ENCODE measurements at places on chromosomes 1 and 21.

GRCh38 chr1:228812961-228813360 is 77.7 kb downstream of the RHOU start:
- no peak for DNase-seq

DNA sequence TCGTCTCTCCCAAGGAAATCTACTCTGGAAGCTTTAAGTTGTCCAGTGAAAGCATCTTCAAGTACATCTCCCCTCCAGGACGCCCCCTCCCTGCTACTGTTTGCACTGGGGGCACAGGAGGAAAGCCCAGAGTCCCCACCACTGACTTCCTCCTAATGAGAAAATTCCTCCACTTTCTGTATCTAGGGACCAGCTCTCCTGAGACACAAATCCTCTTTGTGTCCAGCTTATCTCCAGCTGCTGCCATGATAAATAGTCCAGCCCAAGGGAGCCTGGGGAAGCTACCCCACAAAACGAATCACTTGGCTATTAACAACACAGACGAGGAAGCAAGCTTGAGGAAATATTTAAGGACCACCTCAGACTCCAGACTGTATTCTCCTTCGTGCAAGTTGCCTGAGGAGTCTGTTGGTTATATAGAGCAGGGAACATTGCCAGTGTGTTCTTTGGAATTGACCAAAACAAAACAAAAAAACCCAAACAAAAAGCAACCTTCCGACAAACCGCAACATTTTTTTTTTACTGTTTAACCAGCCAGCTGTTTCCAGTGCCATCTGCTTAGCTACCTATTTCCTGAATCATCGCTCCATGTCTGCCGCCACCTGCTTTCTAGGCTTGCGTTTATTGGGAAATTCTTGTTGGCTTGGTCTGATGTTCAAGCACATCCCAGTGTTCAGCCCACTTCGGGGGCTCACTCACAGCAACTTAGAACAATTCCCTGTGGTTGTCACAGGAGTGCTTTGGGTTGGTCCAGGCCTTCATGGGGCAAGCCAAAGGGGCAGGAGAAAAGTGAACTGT is 7.7 kb downstream of the C1orf226 start:
- DNase-seq: no peak

DNA sequence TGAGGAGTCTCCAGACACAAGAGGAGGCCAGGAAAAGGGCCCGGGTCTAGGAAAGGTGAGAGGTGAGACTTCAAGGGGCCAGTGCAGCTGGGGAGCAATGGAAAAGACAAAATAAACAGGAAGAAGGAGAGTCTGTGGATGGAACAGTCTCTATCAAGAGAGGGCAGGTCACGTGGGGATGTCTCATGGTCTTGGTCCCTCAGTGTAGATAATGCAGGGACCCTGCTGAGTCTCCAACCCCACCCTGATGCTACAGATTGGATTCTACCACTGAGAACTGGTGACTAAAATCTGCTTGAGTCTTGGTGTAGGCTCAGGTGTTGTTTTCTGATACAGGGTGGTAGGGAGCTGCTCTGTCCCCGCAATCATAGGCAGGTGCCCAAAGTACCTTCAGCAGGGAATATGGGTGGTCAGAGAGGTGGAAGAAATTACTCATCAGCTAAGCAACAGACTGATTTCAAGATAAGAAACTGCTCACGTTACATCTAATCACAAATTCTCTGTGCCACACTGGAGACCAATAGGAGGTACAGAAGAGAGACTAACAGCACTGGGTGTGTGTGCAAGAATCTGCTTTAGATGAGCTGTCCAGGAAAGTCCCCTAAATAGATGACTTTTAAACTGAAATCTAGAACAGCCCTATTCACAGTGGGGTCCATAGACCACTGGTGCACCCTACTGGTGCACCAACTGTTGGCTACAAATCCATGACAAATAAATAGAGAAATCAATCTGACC is 101.5 kb upstream of the TLR5 start:
- DNase-seq: no peak

- DNase-seq: no peak
Observed at GRCh38 chr1:116486424-116486823, 84.4 kb downstream of the CD58 start.

- no peak for DNase-seq
Observed at GRCh38 chr1:212514782-212515181, 82.1 kb downstream of the NENF start.

- DNase-seq: peak; percentile 28
Observed at GRCh38 chr1:229258031-229258756, 12.7 kb upstream of the RAB4A start.

DNA sequence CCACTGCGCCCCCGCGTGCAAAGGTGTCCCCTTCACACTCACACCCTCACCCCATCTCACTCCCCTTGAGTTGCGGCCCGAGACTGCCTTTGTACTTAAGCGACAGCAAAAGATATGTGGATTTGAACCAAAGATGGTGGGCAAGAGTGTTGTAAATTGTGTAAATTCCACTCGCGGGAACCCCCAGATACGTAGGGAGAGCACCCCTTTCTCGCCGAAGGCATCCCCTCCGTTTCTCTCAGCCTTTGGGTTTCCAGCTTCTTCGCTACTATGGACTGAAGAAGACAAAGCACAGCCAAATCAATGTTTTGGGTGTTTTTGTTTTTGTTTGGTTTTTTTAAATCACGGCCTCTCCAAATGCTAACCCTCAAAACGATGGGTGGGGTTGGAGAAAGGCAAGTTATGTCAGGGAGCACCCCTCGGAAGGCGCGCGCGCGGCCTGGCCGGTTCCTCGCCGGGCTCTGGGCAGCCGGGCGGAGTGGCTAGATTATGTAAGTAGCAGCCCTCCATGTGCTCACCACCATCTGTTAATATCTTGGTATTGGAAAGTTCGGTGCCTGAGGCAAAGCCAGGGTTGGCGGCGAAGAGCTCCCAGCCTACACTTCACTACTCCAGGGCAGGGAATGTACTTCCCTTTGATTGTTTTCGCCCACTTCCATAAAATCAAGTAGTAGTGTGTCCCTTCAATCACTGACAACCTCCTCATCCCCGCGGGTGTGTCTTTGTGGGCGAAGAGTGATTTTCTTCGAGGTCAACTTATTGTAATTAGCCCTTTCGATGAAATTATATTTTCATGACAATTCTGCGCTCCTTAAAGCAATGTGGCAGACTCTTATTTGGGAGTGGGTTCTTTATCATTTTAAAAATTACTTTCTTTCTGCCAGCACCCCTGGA is 4.0 kb upstream of the PROX1 start:
- DNase-seq: peak; percentile 34

- DNase-seq: no peak
Observed at GRCh38 chr1:19203440-19203839, 6.6 kb downstream of the UBR4 start.

Data from SHP77 treated with DMSO at 0.1 percent for 48 hours (cell line).